Activated CD8-positive, alpha-beta memory T cell treated with anti-CD3 and anti-CD28 coated beads for 4 hours (primary cell): ENCODE measurements at places on chromosomes 5 and 9.

- DNase-seq = no peak
These were observed 329.3 kb downstream of the PIK3R1 start for GRCh38 chr5:68544648-68545552.

DNA sequence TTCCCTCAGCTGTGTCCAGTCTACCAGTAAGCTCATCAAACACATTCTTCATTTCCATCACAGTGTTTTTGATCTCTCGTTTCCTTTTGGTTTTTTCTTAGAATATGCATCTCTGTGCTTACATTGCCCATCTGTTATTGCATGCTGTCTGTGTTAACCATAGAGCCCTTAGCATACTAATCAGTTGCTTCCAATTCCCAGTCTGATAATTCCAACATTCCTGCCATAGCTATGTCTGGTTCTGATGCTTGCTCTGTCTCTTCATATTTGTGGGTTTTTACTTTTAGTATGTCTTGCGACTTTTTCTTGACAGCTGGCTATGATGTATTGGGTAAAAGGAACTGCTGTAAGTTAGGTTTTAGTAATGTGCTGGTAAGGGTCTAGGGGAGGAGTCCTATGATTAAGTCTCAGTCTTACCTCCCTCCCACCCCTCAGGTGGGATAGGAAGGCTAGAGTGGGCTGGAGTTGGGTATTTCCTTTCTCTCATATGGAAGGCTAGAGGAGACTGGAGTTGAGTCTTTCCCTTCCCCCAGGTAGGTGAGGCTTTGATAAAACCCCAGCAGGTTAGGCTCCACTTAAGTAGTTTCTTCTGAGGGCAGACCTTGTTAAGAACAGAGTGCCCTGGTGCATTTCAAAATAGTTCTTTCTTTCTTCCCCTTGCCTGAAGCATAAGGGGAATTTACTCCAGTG is 99.1 kb upstream of the RASGRF2 start:
- DNase-seq = no peak

DNA sequence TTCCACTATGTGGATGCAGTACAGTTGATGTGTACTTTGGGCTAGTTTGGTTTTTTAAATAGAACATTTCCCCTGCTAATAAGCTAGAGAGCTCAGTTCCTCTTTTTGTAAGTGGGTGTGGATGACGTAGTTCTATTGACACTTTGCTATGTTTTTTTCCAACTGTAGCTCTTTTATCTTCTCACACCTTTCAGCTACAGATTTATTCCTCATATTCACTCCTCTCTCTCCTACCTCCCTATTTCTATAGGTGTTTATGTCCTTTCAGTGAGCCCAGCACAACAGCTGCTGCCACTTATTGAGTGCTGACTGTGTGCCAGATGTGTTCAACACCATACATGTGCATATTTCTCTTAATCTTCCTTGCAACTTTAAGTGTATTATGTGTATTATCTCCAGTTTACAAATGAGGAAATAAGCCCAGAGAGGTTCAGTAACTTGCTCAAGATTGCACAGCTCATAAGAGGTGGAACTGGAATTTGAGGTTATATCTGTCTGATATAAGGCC is 215.7 kb downstream of the SEMA6A start:
- no peak for DNase-seq

DNA sequence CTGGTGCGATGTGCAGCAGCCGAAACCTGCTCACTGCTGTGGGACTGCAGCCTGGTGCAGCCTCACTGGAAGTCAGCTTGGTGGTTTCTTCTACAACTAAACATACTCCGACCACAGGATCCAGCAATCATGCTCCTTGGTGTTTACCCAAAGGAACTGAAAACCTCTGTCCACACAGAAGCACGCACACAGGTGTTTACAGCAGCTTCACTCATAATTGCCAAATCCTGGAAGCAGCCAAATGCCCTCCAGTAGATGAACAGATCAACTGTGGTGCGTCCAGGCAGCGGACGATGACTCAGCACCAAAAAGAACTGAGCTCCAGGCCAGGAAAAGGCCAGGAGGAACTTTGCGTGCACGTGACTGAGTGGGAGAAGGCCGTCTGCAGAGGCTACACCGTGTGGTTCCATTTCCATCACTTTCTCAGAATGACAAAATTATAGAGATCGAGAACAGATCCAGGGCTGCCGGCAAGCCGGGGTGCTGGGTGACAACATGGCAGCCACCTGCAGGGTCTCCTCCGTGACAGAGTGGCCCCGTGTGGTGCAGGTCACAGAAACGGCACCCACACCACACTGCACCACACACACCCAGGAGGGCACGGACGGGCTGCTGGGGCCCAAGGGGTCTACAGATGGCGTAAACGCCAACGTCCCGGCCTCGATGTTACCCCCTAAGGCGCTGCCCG is 23.1 kb upstream of the NSMF start:
- no peak for DNase-seq

DNA sequence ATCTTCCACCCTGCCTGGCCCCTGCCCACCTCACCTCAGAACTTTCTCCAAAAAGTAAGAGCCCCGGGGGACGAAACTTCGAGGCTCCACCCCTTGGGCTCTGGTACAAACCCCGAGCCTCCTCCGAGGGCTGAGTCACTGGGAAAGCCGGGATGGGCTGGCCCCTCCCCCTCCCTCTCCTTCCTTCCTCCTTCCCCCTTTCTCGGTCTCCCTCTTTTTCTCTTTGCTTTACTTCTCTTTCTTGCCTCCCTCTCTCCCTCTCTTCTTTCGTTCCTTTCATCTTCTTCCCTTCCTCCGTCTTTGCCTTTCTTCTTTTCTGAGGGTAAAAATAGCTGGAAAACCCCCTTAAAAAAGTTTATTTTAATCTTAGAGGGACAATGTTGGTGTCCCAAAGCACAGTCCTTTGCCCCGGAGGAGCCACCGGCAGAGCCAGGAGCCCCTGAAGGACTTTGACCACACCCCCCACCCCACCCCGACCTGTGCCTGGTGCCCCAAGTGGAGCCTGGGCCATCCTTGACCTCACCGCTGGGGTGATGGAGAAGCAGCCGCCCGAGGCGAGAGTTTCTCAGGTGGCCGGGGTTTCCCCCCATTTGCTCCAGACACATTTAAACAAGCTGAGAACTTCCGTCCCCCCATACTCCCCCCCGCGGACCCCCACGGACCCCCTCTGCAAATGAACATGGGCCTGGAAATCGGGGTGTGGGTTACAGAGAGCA is 5.7 kb upstream of the NOTCH1 start:
- no peak for DNase-seq

DNA sequence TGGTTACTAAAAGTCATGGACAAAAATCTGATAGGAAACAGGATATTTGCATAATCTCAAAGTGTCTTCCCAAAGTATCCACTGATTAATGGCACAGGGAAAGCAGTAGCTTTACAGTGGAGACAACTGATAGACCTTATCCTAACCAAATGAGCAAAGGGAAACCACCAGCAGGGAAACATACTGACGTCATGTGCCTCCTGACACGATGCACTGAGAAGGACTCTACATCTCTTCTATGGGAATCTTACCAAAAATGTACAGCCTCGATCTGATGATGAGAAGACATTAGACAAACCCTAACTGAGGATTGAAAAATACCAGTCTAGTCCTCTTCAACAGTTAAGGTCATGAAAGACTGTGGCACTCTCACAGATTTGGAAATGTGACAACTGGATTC is 166.2 kb downstream of the INSYN2B start:
- DNase-seq = no peak

- DNase-seq = no peak
These were observed 361.0 kb downstream of the FGF10 start for GRCh38 chr5:44028226-44028625.

GRCh38 chr5:84623019-84623418 is 238.3 kb upstream of the EDIL3 start:
- no peak for DNase-seq

DNA sequence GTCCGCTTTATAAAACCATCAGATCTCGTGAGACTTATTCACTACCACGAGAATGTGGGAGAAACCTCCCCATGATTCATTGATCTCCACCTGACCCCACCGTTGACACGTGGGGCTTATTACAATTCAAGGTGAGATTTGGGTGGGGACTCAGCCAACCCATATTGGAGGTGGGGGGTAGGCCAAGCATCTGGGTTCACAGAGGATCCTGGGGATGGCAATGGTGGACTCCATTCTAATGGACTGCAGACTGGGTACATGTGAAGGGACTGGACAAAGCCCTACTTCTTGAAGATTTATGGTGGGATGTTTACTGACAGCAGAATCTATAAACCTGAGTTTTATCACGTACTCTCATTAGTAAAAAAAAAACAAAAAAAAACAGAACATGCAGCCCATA is 15.1 kb downstream of the QRFP start:
- no peak for DNase-seq

DNA sequence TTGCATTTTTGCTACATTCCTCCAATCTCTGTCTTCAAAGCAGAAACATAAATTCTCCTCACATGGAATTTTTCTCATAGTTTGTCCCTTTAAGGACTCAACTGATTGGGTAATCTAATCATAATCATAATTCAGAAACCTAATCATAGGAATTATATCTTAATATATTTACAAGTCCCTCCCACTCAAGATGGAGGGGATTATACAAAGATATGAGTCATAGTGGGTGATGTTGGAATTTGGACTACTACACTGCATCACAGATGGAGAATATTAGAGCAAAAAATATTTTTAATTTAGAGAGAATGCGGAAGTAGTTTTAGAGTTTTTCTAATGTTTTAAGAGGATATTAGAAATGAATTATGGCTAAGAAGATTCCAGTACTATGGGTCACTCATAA is 1034.0 kb downstream of the DTWD2 start:
- no peak for DNase-seq

GRCh38 chr9:131112374-131113154 is 12.8 kb upstream of the NUP214 start:
- DNase-seq = no peak

DNA sequence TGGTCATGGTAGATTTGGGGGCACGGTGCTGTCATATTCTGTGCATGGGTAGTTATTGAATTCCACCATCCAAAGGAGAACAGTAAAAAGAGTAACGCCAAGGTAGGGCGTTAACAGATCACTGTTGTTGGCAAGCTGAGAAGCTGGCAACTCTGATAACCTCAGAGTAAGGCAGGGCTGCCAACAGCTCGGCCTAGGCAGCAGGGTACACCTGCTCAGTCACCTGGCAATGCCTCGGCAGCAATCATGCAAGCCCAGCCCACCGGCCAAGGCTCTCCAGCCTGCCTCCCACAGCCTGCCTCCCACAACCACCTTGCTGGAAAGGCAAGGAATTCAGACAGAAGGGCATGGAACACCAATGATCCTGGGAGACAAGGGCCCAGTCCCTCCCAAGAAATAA is 63.9 kb downstream of the KLHL3 start:
- no peak for DNase-seq

GRCh38 chr9:91084896-91085516 is 276.7 kb downstream of the AUH start:
- no peak for DNase-seq

DNA sequence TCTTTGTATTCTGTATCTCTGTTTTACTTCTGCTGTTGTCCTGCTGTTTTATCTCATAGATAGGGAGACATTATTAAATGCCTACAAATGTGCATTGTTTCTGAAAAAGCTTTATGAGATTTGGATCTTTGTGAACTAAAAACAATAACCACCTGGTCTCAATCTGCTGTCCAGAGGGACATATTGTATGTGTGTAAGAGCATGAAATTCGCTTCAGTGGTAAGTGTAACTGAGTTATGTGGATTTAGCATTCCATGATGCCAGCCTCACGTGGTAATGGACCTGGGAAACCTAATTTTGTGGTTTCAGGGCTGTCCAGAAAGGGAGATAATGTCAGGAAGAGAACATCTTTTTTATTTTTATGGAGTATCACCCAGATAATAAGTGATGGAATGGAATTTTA is 119.3 kb downstream of the GDNF start:
- no peak for DNase-seq

GRCh38 chr9:105444130-105444529 is 3.7 kb upstream of the FSD1L start:
- no peak for DNase-seq

DNA sequence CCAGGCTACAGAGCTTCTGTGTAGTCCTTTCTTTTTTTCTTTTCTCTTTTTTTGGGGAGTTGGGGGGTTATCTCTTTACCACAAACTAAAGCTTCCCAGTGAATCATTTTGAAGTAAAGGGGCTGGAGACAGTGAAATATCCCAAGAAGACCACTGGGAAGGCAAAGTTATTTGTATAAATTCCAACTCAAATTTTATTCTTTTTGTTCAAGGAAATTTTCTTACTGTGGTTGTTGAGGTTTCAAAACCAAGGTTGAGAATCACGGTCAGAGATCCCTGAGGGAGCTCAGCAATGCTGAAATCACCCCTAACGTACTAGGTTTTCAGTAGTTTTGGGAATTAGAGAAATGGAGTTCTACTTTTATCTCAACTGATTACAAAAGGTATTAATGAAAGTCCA is 175.7 kb downstream of the ARHGEF28 start:
- DNase-seq = no peak

GRCh38 chr5:28516722-28517121 is 1478.3 kb upstream of the CDH9 start:
- no peak for DNase-seq

GRCh38 chr5:5371957-5372356 is 50.5 kb upstream of the ICE1 start:
- DNase-seq = no peak

GRCh38 chr5:150262502-150262901 is 27.1 kb downstream of the CAMK2A start:
- no peak for DNase-seq

DNA sequence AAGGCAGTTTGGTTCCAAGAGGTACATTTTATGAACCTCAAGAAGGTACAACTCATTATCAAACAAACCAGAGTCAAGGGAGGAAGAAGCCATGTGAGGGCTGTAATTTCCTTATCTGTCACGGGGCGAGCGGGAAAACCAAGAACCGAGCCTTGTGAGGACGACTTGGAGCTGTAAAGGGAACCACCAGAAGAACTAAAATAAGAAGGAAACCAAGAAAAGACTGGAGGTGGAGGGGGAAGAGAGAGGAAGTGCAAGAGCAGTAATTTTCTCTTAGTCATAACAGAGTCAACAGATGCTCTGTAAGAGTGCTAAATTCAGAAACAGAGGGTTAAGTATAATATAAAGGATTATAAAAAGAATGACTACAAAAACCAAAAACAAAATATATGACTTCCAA is 127.1 kb downstream of the DIRAS2 start:
- DNase-seq = no peak

DNA sequence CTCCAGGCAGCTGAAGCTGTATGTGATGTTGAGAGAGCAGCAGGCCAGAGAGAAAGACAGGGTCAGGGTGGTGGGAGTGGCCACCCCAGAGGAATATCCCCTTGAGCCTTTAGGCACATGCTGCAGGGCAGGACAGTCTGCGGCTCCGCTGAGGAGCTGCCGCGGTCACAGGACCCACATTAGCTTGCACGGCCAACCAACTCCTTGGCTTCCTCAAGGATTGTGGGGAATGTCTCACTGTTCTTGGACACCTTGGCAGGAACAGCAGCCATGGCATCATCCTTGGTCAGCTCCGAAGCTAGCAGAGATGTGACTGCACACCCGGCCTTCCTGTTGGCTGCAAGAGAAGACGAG is 27.8 kb downstream of the PCDHGC5 start:
- no peak for DNase-seq

- DNase-seq = no peak
These were observed 10.0 kb upstream of the C5 start for GRCh38 chr9:121059998-121060636.

- DNase-seq = no peak
These were observed 375.2 kb downstream of the ZNF608 start for GRCh38 chr5:124371111-124371706.

GRCh38 chr5:96114736-96115135 is 153.1 kb upstream of the ELL2 start:
- DNase-seq = no peak
